ENCODE measurements at places on chromosomes 1 and 21.

GRCh38 chr1:32500387-32501209 is 35.7 kb downstream of the ZBTB8B start:
- DNase-seq, result no peak

DNA sequence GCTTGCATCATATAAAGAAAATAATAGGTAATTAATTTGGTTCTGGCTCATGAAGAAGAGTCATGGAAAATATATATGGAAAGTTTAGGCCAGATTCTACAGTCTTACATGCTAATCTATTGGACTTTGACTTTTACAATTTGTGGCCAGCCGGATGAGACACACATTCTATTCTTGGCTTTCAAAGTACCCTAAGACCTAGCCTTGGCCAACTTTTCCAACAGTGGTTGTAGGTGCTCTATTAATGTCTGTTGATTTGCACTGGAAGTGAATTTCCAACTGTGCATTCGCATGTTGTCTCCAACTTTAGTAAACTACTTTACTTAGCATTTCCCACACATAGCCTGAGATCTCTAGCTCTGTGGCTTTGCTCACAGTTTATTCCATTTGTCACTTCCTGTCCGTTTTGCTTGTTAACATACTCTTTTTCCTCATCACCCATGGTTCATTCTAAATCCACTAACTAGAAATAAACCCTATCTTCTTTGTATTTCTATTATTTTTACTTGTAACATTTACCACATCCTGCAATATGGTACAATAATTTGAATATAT is 644.0 kb downstream of the PTPRC start:
- DNase-seq, result no peak

GRCh38 chr1:63645317-63645716 is 52.1 kb downstream of the PGM1 start:
- DNase-seq, result no peak

- no peak for DNase-seq
Observed at GRCh38 chr21:21028275-21028820, 30.1 kb downstream of the NCAM2 start.

DNA sequence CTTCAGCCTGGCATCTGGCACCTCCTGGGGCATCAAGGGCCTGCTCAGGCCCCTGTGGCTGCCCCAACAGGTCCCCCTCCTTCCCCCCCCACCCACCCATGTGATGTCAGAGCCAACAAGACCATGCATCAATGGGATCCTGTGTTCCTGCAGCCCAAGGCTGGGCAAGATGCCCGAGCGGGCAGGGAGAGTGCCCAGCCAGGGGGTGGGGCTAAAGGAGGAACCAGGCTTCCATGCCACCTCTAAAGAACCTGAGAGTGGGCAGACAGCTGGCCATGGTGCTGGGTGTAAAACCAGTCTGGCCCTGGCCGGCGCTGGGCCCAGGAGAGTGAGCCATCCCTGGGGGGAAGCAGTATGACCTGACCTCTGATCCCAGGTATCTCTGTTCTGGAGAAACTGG is 7.6 kb downstream of the COL16A1 start:
- DNase-seq, result no peak

DNA sequence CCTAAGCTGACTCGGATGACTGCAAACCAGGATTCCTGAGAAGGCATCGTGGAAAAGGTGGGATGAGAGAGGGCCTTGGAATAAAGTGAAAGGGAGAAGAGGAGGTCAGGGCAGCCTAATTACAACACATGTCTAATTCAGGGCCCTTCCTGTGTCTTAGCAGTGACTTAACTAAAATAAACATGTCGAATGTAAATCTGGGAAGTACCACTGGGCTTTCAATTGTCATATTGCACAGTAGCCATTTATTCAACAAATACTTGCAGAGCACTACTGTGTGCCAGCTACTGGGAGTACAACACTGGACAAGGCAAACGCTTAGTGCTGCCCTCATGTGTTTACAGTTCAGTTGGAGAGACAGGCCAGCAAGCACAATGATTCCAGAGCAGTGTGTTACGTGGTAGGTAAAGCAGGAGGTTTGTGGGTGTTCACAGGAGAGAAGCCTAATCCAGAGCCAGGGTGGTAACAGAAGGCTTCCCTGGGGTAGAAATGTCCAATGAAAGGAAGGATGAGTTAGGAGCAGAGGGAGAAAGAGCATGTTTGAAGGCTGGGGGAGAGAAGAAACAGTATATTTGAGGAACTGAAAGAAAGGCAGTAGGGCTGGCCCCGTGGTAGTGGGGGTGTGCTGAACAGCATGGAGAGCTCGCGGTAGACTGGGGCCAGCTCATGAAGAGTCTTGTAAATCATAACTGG is 38.0 kb upstream of the RASAL2 start:
- no peak for DNase-seq

- DNase-seq, result no peak
Observed at GRCh38 chr1:229440851-229441537, 7.1 kb upstream of the ACTA1 start.

GRCh38 chr1:247367786-247368422 is 36.2 kb upstream of the ZNF496 start:
- no peak for DNase-seq

GRCh38 chr1:95733671-95734070 is 499.7 kb downstream of the RWDD3 start:
- DNase-seq, result no peak

Data from stimulated activated CD8-positive, alpha-beta memory T cell treated with anti-CD3 and anti-CD28 coated beads, Interleukin-4, amount 100 ng/mL, for 1 hour (primary cell).